ENCODE measurements at places on chromosomes 5 and 9.
A peak's percentile ranks its signal among the peaks of the same experiment; 100 is the strongest.

- peak; percentile 92 for DNase-seq
Measured at GRCh38 chr9:3746296-3747275, 220.8 kb upstream of the RFX3 start.

GRCh38 chr5:41747301-41747700 is 122.9 kb downstream of the OXCT1 start:
- DNase-seq, result peak; percentile 51

GRCh38 chr5:61901997-61902396 is 404.0 kb upstream of the KIF2A start:
- DNase-seq, result no peak

- DNase-seq, result no peak
Measured at GRCh38 chr9:125771037-125771436, 23.9 kb downstream of the PBX3 start.

GRCh38 chr9:20941174-20941690 is 90.2 kb downstream of the HACD4 start:
- DNase-seq, result peak; percentile 61

Data from fibroblast of skin of right biceps (primary cell).